Stimulated activated CD4-positive, alpha-beta T cell treated with anti-CD3 and anti-CD28 coated beads, TNF-alpha, amount 100 ng/mL, for 48 hours (primary cell): ENCODE measurements at places on chromosomes 5 and 9.

DNA sequence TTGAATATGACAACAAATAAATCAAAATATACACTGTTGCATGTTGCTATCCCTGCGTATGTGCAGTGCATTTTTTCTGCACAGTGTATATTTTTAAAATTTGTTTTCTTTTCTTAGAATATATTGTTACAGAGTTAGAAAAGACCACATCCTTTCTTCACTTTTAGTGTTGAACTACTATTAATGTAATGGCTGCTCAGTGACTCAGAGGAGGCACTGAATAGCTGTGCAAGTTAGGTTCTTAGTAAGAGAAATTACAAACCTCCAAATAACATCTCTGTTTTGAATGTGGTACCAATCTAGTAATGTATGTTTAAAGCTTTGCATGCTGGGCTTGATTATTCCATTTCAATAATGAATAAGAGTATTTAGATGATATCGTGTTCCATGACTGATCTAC, 208.9 kb upstream of the PRR16 start:
- no peak for DNase-seq

DNA sequence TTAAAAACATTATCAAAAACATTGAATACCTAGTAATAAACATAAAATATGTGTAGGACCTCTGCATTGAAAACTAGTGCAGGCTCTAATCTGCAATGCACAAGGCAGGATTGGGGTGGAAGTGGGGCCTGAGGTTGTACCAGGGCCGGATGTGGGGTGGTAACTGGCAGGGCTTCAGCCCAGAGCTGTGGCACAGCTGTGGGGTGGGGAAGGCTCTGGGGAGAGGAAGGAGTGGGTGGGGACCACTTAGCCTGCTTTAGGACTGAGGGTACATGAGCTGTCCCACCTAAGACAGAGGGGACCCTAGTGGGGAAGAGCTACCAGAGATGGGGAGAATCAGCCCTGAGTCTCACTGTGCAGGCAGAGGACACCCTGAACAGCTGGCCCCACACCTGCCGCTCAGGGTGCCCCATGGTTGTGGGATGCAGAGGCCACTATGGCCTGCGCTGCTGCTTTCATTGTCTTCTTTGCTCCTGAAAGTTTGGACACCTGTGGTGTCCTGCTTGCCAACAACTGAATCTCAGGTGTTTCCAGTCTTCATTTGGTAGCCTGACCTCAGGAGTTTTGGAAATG, 311.4 kb downstream of the TLE4 start:
- DNase-seq: no peak

DNA sequence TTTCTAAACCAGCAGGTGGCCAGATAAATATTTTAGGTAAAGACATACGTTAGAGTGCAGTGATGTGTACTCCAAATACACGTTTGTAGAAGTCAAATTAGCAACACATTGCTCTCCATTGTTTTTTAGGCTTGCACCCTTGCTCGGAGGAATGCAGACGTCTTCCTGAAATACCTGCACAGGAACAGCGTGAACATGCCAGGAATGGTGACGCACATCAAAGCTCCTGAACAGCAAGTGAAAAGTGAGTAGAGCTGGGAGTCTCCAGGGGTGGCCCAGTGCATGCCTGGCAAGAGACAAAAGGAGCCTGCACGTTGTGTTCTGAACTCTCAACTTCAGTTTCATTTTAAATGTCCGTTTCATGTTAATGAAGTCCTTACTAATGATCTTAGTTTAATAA, 207.5 kb upstream of the OTULINL start:
- no peak for DNase-seq

DNA sequence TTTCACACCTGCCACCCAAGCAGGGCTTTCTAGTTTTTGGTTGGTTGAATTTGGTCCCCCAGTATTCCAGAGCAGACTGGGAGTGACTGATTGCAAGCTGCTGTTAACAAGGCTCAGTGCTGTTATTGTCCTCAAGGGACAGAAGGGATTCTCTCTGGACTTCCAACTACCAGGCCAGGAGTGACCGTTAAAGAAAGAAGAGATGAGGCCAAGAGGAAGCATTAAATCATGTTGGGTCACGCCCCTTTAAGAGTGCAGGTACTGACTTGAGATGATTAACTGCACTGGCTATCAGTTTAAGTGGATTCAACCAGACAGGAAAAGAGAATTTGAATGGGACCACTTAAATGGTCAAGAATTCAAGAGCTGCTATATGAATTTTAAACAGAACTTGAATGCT, 220.8 kb upstream of the PCSK5 start:
- DNase-seq: no peak

DNA sequence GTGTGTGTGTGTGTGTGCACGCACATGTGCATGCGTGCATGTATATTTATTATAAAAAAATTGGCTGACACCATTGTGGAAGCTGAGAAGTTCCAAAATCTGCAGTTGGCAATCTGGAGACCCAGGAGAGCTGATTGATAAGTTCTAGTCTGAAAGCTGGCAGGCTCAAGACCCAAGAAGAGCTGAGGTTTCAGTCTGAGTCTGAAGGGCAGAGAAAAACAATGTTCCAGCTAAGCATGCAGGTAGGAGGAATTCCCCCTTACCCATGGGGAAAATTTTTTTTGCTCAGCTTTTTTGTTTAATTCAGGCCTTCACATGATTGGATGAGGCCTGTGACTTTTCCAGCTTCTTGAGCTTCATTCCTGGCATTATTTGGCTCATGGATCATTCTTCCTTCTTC, 31.2 kb upstream of the ACTBL2 start:
- DNase-seq: no peak

DNA sequence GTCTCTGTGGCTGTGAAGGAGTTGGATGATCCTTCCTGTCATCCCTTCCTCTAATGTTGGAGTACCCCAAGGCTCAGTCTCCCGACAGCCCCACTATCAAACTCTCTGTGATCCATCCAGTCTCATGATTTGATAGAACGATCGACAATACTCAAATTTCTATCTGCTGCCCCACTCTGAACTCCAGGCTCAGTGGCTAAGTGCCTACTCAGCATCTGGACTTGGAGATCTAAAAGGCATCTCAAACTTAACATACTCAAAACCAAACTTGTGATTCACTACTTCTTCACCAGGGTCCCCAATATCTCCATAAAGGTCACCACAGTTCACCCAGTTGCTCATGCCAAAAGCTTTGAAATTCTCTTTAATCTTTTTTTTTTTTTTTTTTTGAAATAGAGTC, 15.1 kb upstream of the STRBP start:
- no peak for DNase-seq

GRCh38 chr5:68252673-68253623, 37.4 kb downstream of the PIK3R1 start:
- DNase-seq: no peak

GRCh38 chr9:97767891-97768290, 70.8 kb upstream of the XPA start:
- DNase-seq: no peak

DNA sequence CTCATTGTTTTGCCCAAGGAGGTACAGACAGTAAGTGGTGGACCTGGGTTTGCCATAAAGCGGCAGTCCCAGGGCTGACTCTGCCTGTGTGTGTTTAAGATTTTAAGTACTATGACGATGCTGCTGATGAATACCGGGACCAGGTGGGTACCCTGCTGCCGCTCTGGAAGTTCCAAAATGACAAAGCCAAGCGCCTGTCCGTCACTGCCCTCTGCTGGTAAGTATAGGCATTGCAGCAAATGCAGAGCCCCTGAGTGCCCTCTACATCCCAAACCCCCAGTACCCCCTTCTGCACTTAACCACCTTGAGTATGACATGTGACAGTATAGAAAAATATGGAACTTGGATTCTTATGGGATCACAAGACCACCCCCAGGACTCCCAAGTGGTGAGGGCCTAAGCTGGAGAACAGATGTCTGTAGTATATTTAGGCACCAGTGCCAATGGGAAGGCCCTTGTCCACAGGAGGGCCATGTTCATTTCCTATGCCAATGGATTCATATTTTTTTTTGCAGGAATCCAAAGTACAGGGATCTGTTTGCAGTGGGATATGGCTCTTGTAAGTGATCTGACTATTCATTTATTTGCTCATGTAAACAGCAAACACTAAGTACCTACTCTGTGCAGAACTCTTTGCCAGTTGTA, 22.0 kb downstream of the ENHO start:
- peak; percentile 65 for DNase-seq

GRCh38 chr5:60843386-60843935, 608 bp downstream of the ELOVL7 start:
- no peak for DNase-seq
